ENCODE measurements at places on chromosomes 6 and 20. TPM values are rescaled to one million over a fixed set of nuclear protein-coding genes. Genes with fewer than 3 reads are reported as not detected.

HNF4A gene
- total RNA-seq: not detected

PPIL6 gene
- total RNA-seq: 1.5 TPM

FAM50B gene
- 9.1 TPM for total RNA-seq

DEFB124 gene
- total RNA-seq: 7.6 TPM

MROH8 gene
- total RNA-seq: 5.1 TPM

GPR63 gene
- total RNA-seq: 1.4 TPM

ZC3H12D gene
- 3.0 TPM for total RNA-seq

TAF8 gene
- 28.6 TPM for total RNA-seq

MBOAT1 gene
- 7.4 TPM for total RNA-seq

RAET1G gene
- 0.99 TPM for total RNA-seq

MSH5 gene
- total RNA-seq: 5.9 TPM

DLL1 gene
- 30.5 TPM for total RNA-seq

CCND3 gene
- 51.4 TPM for total RNA-seq

OR2J3 gene
- total RNA-seq: not detected

ZNF184 gene
- total RNA-seq: 8.0 TPM

BRD2 gene
- 181 TPM for total RNA-seq

NKAPL gene
- 1.6 TPM for total RNA-seq

WFDC2 gene
- 1.5 TPM for total RNA-seq

DYNLT2 gene
- total RNA-seq: 1.2 TPM

SMIM13 gene
- total RNA-seq: 9.5 TPM

THEMIS gene
- total RNA-seq: 0.68 TPM

GSTA2 gene
- total RNA-seq: not detected

CLVS2 gene
- total RNA-seq: 0.03 TPM

HUS1B gene
- total RNA-seq: 2.4 TPM

DDX43 gene
- total RNA-seq: 0.71 TPM

ADAT2 gene
- total RNA-seq: 9.1 TPM

COL12A1 gene
- 150 TPM for total RNA-seq

CALHM4 gene
- not detected for total RNA-seq

FYN gene
- 162 TPM for total RNA-seq

SNX21 gene
- 57.7 TPM for total RNA-seq

TRIM15 gene
- not detected for total RNA-seq

SLC52A3 gene
- total RNA-seq: 0.69 TPM

WFDC10B gene
- not detected for total RNA-seq

HSPA1L gene
- total RNA-seq: 1.9 TPM

CALHM6 gene
- 1.8 TPM for total RNA-seq

FRMD1 gene
- 0.06 TPM for total RNA-seq

HAO1 gene
- not detected for total RNA-seq
